ENCODE measurements at places on chromosomes 4 and X.
A peak's percentile ranks its signal among the peaks of the same experiment; 100 is the strongest.

DNA sequence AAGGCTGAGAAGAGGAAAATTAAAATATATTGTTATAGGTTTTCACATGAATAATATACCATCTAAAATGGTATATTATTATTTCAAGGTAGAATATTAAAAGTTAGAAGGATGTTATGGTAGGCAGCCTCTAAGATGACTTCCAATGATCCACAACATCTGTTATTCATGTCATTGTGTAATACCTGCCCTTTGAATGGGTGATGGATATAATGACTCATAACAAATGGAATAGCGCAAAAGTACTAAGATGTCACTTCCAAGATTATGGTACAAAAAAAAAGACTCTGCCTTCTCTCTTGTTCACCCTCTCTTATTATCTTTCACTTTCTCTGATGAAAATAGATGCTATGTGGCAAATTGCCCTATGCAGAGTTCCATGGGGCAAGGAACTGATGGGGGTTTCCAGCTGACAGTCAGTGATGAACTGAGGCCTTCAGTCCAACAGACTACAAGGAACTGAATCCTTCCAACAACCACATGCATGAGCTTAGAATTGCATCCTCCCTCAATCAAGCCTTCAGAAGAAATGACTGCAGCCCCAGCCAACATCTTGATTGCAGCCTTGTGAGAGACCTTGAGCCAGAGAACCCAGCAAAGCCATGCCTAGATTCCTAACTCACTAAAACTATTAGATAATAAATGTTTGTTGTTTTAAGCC, 57.7 kb downstream of the HS6ST2 start:
- no peak for DNase-seq

DNA sequence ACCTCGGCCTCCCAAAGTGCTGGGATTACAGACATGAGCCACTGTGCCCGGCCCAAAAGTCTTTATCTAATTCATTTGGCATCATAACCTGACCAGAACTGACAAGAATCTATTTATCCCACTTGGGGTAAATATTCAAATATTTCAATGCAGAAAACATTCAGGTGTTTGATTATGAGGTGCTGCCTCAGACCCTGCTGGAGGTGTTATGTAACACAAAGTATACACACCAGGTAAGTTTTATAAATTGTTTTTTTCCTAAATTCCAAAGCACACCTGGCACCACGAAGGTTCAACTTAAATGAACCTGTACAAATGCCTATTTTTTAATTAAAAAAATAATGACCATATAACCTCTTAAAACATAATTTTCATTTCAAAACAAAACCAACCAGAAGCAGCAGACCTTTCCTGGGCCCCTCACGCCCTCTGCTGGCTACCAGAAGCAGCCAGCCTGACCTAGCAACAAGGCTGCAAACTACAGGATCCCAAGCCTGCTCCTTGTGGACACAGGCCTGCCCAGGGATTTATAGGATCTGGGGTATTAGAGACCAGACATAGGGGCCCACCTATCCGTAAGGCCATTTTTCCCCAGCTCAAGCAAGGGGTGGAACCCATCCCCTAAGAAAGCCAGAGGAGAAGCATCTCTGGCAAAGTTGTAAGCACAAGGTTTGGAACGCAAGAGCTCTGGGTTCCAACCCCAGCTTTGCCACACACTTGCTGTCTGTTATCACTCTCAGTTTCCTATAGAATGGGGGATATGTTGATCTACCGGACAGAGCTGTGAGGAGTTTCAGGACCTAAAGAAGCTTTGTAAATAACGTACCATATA, 11.7 kb downstream of the OTUD5 start:
- no peak for DNase-seq

DNA sequence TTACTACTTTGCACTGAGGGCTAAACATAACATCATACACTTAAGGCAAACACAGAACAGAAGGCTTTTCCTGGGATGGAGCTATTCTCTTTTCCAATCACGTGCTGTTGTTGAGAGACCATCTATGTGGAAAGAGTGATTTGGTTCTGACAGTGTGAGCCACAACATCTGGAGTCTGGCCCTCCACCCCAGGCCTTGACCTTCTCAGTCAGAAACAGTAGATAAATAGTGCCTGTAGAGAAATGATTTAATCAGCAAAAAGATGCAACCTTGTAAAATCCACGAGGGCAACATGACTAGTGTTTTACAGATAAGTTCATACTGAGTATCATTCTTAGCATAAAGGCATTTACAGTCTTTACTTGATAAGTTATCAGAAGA, 10.8 kb upstream of the SFRP2 start:
- DNase-seq: no peak

DNA sequence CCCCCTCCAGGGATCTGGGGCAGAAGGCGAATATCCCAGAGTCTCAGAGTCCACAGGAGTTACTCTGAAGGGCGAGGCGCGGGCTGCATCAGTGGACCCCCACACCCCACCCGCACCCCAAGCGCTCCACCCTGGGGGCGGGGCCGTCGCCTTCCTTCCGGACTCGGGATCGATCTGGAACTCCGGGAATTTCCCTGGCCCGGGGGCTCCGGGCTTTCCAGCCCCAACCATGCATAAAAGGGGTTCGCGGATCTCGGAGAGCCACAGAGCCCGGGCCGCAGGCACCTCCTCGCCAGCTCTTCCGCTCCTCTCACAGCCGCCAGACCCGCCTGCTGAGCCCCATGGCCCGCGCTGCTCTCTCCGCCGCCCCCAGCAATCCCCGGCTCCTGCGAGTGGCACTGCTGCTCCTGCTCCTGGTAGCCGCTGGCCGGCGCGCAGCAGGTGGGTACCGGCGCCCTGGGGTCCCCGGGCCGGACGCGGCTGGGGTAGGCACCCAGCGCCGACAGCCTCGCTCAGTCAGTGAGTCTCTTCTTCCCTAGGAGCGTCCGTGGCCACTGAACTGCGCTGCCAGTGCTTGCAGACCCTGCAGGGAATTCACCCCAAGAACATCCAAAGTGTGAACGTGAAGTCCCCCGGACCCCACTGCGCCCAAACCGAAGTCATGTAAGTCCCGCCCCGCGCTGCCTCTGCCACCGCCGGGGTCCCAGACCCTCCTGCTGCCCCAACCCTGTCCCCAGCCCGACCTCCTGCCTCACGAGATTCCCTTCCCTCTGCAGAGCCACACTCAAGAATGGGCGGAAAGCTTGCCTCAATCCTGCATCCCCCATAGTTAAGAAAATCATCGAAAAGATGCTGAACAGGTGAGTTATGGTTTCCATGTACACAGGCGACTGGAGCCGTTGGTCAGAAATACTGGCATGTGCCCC, at the start of gene CXCL1:
Gene CXCL1, plus strand, starts transcription at position 264 of the 926 bp plus-strand sequence. Its CDS starts 78 bp downstream, at position 342.
- DNase-seq: peak; percentile 4

DNA sequence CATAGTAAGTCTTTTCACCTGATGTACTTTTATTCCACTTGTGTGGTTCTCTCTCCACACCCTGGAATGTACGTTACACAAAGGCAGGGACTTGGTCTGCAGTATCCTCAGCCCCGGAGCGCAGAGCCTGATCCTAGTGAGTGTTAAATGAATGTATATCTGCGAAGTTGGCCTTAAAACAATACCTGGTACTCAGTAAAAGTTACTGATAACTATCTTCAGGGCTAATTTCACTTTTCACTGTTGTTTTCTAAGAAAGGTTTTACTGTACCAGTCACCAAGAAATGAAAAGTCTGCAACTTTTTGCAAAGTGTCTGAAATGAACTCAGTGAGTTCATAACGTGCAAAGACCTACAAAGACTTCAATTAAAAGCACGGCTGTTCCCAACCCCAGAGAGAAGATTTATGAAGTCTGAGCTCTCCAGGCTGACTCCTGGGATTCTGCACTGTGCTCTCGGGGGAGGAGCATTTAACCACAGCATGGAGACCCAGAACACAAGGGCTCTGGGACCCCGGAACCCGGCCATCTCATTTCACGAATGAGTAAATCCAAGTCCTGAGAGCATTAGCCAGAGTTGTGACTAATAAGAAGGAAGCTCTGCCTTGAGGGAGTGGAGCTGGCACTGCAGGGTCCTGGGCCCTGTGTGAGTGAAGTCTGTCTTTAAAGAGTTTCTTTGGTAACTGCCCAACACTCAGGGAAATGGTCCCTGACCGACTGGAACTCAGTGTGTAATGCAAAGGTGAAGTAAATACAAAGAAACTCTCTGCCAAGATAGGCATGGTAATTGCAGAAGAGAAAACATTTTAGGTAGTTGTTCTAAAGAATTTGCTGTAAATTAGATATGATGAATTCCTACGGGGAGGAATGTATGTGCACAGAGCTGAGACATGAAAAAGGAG, 165.8 kb downstream of the NSUN7 start:
- no peak for DNase-seq

GRCh38 chr4:144712775-144713174, 66.8 kb downstream of the HHIP start:
- DNase-seq: no peak

DNA sequence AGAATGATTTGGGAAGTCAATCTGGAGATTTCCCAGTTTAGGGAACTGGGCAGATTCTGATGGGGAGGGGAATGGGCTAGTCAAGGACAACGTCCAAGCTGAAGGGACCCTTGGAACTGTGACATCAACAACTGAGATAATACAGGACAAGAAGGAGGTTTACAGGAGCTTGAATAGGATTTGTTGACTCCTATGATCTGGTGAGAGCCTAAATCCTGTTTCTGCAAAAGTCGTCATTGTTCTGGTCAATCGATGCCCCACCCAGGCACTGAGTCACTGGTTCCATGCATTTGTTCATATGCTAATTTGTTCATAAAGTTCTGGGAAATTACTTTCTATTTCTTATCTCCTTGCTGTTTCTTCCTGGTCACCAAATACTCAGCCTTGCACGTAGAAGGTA, 15.3 kb upstream of the PDGFRA start:
- DNase-seq: no peak

DNA sequence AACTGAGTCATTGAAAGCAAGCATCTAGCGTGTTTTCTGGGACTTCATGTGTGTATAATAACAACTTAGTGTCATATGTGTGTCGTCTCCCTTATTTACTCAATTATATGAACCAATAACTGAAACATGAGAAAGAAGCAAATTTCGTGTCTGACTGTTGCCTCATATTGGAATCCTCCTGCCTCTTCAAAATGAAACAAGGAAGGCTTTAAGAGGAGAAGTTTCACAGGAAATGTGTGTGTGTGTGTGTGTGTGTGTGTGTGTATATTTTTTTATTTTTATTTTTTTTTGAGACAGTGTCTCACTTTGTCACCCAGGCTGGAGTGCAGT, 145.8 kb upstream of the SFRP2 start:
- no peak for DNase-seq

DNA sequence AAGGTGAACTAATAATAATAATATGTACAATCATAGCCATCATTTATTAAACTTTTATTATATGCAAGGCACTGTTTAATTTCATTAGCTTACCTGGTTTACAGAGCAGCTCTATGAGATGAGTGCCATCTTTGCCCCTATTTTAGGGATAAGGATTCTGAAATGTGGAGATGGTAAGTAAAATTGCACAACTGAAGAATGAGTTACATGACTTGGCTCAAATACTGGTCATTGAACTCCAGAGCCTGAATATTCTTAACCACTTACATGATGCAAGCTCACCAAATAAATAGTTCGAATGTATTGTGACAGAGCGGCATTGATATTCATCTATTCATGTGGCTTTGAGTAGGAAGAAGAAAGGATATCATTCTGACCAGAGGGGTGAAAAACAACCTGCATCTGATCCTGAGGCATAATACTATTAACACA, 11.7 kb downstream of the ALB start:
- no peak for DNase-seq

GRCh38 chr4:113049421-113050370, at the start of gene ANK2:
Gene ANK2 (plus strand): TSS chr4:113049653. CDS start chr4:113049729, 76 bp downstream.
- no peak for DNase-seq

DNA sequence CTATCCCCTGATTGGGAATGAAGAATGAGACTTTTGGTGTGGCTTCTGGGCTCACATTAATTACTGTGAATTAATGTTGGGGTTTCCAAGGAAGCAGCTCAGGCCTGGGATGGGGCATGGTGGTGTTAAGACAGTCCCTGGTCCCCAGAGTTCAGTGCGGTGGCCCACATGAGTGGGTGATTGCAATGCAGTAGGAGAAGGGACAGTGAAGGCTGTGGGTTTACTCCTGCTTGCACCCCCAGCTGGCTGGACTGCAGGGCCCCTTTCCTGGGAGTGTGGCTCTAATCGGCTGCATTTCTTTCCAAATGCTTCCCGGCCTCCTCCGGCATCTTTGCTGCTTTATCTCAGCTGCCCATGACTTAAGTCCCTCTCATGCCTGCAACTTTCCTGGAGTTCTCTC, 28.2 kb upstream of the GPR78 start:
- DNase-seq: no peak

DNA sequence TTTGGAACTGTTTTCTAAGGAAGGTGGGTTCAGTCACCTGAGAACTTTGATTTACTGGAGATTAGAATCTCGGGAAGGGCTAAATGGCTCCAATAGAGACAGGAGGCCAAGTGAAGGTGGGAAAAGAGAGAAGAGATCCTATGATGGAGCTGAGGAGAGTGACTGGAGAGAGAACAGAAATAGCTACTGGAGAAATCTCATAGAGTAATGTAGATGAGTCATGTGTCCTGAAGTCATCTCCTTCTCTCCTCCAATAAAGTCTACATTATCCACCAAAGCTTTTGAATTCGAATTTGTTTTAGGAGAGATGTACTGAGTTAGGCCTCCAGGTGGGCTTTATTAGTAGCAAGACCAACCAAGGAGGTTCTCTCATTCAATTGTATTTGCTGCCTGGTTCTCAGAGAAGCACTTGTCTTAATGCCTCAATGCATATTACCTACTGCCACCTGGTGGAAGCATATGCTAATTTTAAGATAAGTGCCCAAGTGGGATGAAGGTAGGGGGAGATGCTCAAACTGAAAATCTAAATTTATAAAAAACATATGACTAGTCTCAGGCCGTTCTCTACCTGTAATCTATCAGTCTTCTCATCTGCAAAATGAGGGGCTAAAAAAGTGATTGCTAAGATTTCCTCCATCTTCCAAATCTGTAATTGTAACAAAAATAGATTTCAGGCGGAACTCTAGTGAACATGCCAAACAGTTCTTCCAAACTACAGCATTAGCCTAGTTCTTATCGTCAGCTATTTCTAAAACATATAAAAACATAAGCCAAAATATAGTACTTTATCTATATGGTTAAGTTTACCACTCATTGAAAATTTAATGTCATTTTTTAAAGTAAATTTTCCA, 24.4 kb downstream of the TXK start:
- DNase-seq: no peak

DNA sequence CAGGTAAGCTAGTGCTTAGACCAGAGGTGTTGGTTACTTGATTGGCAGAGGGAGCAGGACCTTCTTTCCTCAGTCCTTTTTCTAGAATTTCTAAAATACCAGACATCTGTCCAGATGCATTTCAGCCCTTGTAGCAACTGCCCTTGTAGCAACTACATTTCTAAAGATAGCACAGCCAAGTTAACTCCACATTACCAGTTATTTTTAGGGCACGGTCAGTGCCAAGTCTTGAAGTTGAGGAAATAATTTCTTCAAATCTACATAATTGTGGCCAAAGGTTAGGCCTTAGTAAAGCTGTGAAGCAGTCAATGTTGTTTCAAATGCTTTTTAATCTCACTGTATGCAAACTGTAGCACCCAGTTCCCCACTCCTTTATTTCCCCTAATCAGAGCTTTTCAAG, 62.9 kb downstream of the MID1IP1 start:
- no peak for DNase-seq

- DNase-seq: no peak
Measured at GRCh38 chr4:173990869-173991210, 292.6 kb downstream of the FBXO8 start.

- no peak for DNase-seq
Measured at GRCh38 chr4:81377191-81377590, 94.5 kb downstream of the RASGEF1B start.
